ENCODE measurements at places on chromosomes 3 and 15.

DNA sequence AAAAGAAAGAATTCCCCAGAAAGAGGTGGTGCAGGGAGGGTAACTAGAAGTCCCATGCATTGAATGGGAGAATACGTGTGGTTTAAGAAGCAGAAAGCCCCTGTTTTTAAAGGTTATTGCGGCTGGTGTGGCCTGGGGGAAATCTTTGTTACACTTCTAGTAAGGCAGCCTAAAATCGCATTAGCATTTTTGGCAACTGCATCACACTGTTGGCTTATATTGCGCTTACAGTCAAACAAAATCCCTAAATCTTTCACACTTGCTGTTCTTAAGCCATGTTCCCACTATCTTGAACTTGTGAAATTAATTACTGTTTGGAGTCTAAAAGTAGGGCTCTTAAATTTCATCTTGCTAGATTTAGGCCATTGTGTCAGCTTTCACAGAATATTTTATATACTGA, 66.0 kb upstream of the GOLIM4 start:
- DNase-seq: peak; percentile 20

GRCh38 chr3:24142127-24142526, 197.0 kb downstream of the NR1D2 start:
- DNase-seq: no peak

DNA sequence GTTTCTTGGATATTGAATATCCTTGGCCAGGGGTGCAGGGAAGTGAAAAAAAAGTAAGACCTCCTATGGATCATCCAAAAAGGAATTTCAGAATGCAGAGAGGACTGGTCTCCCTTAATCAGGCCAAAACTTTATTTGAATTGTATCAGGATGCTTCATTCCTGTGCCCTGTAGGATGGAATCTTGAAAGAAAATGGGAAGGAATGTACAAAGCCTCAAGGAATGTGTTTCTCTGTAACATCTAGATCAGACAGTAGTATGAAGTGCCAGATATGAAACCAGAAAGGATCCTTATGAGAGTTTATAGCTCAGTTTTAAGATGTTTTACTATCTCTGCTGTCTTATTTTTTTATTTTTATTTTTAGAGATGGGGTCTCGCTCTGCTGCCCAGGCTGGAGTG, 6.5 kb upstream of the GSK3B start:
- no peak for DNase-seq

- no peak for DNase-seq
Measured at GRCh38 chr3:175612487-175613196, 753.5 kb downstream of the NAALADL2 start.

DNA sequence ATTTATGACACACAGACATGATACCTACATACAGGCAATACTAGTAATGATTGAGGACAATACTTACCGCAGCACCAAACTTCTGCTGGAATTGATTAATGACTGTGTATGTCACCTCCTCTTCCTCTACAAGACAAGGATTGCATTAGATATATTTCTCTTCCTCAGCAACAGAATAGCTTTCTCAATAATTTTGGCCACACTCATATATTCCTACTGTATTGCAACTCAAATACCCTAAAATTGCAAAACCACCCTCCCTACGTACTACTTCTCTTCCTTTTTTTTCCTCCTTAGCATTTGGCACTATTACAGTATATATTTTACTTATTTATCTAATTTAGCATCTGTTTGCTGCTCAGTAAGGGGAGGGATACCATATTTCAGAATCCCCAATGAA, 14.8 kb downstream of the EXD1 start:
- DNase-seq: no peak

GRCh38 chr15:69996321-69997160, 101.2 kb downstream of the TLE3 start:
- no peak for DNase-seq

DNA sequence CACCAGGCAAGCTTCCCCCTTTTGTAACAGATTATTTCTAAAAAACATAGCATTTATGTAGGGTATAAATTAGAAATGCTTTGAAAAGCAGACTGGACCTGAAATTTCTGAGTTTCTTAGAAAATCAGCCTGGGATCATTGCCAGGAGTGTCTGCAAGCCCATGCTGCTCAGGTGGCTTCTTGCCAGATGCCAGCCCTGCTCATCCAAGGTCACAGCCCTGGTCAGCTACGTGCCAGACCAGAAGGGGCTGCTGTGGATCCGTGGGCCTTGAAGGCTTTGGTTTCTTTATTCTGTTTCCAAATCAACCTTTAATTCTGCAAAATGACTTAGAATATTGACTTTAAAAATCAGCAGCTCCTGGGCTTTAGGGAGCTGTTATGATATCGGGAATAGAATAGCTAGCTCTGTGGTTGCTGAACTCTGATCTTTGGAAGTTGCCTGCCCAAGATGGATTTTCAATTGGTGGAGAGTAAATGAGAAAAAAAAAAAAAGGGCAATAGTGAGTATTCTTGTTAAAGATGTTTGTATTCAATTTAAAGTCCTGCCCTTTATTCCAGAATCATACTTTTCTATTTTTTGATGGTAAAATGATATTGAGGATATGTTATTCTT, 370.1 kb upstream of the ONECUT1 start:
- DNase-seq: no peak

GRCh38 chr3:188432802-188433520, 279.0 kb downstream of the LPP start:
- peak; percentile 31 for DNase-seq

DNA sequence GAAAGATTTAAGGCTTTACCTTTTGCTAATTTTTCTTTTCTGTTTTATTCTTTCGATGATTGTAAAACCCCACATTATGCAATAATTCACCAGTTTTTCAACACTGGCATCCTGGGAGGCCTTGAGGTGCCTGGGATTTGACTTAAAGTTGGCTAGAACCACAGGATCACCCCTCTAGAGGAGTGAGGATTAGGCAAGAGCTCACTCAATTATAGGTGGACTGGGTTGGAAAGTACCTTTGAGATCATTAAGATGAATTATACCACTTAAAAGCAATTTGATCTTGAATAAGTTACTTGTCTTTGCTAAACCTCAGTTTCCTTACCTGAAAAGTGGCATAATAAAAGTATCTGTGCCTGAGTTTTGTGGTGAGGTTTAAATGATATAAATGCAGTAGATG, 212.8 kb upstream of the TPRG1 start:
- DNase-seq: no peak

- no peak for DNase-seq
Measured at GRCh38 chr15:68983961-68984481, 30.5 kb upstream of the NOX5 start.
